Neuronal stem cell (in vitro differentiated cells): ENCODE measurements at places on chromosomes 5 and 9.

- no peak for DNase-seq
Observed at GRCh38 chr5:80092486-80093107, 57.4 kb downstream of the THBS4 start.

DNA sequence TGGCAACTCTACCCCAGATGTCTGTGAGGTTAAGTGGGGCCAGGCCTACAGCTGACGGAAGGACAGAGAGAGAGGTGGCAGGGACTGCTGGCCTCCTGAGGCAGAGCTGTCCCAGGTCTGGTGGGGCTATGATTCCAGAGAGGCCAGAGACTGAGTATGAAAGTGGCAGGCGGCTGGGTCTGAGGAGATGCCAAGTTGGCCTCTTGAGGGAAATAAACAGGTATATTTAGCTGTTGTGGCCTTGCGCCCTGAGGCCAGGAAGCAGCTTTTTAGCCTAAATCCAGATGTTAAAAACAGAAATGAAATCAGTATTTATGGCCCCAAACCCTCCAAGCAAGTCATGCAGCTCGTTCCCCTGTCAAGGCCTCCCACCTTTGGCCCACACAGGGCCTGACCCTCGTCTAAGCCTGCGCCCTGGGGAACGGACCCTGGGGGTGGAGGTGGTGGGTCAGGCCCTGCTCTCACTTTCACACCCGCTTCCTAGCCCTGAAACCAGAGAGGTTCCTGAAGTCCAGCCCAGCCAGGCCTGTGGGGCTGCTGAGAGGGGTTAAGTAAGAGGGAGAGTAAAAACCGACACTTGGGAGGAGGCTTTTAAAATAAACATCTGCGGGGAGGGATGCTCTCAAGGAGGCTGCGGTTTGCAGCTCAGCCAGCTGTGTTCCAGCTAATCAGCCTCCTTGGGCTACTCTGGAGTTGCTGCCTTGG lies 18.7 kb downstream of the PCDHGC5 start:
- DNase-seq: no peak

GRCh38 chr9:93651521-93651950 lies 75.2 kb downstream of the PHF2 start:
- no peak for DNase-seq

GRCh38 chr9:135291165-135291564 lies 188.4 kb upstream of the PPP1R26 start:
- DNase-seq: no peak

DNA sequence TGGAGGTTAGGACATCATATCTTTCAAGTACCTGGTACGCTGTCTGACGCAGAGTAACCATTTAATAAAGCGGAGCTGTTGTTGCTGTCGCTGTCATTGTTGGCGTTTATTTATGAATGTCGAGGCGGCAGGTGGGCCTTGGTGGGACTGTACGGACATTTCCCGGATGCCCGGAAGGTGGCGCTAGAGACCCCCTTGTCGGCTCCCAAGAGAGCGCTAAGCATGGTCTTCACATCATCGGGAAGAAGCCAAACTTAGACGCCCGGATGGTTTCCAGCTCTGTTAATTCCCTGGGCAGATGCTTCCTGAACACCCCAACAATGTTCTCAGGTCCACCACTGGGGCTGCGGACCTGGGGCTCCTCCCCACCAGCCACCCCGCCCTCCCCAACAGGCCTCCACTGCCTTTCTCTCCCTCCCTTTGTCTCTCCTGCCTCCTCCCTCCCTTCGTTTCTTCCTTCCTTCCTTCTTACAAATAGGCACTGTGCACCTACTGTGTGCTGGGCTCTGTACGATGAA lies 54.1 kb downstream of the DUSP1 start:
- peak; percentile 79 for DNase-seq

DNA sequence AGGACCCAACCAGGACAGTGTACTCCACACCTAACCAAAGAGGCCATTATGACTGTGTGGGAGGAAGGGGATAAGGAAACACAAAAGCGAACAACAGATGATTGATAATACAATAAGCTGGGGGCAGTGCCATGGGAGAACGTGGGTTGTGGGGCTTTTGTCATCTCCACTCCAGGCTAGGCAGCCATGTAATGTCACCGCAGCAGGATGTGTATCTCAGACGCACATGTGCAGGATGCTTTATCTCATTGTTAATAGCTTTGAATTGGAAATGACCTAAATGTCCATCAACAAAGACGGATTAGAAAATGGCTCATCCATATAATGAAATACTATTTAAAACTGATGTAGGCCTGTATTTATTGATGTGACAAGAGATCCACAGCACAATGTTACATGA lies 51.0 kb downstream of the EPB41L4B start:
- DNase-seq: no peak

DNA sequence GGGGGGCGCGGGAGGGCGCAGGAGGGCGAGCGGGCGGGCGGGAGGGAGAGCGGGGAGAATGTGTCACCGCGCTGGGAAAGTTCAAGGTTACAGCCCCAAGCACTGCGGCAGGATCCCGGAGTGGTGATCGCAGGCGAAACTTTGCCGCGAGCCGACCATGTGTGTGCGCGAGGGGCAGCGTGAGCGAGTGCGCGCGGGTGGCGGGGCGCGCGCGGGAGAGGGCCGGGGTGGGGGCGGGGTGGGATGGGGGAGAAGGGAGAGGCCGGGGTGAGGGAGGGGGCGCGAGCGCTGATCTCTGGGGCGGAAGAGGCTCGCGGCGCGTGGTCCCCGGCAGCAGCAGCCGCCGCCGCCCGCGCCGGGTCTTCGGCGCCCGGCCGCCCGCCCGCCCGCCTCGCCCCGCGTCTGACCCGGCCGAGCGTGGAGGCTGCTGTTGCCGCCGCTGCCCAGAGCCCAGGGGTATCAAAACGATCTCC lies at the start of gene NFIB:
Gene NFIB (minus strand): TSS at position 191 of the 473 bp plus-strand sequence. CDS start 630 bp downstream, outside the sequence.
- no peak for DNase-seq

GRCh38 chr5:158120760-158121159 lies 261.8 kb upstream of the CLINT1 start:
- DNase-seq: no peak

DNA sequence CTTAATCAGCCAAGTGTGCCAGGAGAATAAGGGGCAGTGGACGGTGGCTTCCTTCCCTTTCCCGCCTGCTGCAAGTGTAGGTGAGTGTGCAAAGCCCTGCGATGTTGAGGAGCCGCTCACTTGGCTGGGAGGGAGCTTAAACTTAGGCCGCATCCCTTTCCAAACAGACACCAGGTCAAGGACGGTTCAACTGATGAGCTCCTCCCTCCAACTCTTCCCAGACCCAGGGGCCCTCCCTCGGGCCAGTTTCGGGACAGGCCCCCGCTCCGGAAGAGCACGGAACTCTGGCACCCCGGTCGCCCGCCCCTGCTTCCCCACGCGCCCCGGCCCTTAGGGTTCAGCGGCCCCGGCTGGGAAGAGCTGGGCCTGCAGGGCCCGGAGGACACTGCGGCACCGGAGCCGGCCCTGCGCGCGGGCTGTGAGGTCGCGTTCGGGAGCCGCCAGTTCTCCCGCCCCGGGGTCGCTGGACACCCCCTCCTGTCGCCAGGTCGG lies 481 bp downstream of the MRPL36 start:
- DNase-seq: no peak

GRCh38 chr5:80706835-80707447 lies 52.2 kb upstream of the DHFR start:
- no peak for DNase-seq

DNA sequence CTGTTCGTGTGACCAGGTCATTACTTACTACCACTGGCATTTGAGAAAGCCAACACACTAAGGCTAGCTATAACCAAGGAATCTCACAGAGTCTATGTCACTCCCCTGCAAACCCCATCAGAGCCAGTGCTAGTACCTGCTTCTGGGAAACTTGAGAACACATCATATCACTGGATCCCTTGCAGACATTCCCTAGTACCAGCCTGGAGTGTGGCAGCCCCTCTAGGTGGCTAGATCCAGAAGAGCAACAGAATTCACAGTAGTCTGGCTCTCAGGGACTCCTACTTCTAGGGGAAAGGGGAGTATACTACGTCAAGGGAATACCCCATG lies 73.8 kb upstream of the RUSC2 start:
- no peak for DNase-seq

- no peak for DNase-seq
Observed at GRCh38 chr9:112836394-112836793, 54.3 kb downstream of the SLC46A2 start.

- DNase-seq: no peak
Observed at GRCh38 chr5:139849942-139850341, 54.3 kb downstream of the PSD2 start.
